Stimulated activated naive CD8-positive, alpha-beta T cell treated with anti-CD3 and anti-CD28 coated beads, Interleukin-15, amount 100 ng/mL, for 72 hours (primary cell): ENCODE measurements at places on chromosomes 3 and 15.

GRCh38 chr3:181358060-181358459 lies 353.7 kb upstream of the SOX2 start:
- DNase-seq = no peak

DNA sequence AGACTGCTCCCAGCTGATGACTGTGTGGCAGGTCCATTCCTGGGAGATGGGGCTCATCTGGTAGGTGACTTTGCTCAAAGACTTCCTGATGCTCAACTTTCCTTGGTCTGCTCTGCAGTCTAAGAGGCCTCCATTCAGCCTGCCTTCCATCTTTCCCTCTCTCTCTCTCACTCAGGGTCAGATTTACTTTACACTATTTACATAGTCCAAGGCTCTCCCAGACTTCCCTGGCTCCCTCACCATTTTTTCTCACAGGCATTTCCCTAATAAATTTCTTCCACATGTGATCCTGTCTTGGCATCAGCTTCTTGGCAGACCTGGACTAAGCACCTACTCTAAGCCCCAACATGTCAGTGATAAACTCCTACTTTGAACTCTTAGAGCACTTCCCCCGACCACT lies 13.0 kb upstream of the PCCB start:
- DNase-seq = no peak

DNA sequence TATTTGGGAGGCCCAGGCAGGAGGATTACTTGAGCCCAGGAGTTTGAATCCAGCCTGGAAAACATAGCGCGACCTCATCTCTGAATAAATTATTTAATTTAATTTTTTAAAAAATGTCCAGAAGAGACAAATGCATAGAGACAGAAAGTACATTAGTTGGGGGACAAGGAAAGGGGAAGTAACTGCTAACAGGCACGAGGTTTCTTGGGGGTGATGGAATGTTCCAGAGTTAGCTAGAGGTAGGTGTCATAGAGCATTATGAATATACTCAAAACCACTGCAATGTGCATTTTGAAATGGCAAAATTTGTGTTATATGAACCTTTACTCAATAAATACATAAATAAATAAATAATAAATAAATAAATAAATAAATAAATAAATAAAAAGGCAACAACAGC lies 31.7 kb upstream of the CYP11A1 start:
- no peak for DNase-seq

DNA sequence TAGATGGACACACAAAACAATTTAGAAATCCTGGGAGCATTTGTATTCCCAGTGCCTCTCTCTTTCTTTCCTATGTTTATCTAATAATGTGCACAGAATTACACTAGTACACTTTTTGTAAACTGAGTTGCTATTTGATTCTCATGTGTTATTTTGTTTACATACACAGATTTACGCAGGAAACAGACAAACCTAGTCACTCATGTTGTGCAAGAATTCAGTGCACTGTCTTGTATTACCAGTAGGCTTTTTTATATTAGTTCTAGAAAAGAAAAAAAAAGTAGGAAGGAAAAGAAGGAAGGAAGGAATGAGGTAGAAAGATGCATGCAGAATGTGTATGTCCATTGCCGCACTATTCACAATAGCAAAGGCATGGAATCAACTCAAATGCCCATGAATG lies 257.4 kb downstream of the AGBL1 start:
- DNase-seq = no peak
